ENCODE measurements at places on chromosomes 3 and 15.

GRCh38 chr15:36062357-36062756, 516.4 kb upstream of the DPH6 start:
- no peak for DNase-seq

DNA sequence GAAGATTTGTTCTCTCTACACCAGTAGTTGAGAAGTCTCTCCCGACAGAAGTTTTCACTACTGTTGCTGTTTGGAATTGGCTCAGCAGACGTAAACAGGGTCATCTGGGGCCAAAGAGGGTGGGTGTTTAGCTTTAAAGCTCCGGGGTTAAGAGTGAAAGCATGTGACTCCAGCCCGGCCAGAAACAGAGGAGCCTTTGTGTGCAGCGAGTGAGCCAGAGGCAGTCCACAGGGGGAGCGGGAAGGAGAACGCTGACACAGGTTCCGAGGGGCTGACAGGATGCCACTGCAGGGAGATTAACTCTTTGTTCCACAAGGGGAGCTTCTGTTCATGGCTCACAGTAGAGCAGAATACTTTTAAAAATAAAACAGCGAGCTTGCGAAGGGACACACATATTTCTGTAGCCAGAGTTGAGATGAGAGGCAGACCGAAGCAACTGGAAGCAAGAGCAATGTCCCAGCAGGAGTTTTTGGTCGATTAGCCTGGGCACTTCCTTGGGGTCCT, 26.9 kb downstream of the BMF start:
- peak; percentile 50 for DNase-seq

DNA sequence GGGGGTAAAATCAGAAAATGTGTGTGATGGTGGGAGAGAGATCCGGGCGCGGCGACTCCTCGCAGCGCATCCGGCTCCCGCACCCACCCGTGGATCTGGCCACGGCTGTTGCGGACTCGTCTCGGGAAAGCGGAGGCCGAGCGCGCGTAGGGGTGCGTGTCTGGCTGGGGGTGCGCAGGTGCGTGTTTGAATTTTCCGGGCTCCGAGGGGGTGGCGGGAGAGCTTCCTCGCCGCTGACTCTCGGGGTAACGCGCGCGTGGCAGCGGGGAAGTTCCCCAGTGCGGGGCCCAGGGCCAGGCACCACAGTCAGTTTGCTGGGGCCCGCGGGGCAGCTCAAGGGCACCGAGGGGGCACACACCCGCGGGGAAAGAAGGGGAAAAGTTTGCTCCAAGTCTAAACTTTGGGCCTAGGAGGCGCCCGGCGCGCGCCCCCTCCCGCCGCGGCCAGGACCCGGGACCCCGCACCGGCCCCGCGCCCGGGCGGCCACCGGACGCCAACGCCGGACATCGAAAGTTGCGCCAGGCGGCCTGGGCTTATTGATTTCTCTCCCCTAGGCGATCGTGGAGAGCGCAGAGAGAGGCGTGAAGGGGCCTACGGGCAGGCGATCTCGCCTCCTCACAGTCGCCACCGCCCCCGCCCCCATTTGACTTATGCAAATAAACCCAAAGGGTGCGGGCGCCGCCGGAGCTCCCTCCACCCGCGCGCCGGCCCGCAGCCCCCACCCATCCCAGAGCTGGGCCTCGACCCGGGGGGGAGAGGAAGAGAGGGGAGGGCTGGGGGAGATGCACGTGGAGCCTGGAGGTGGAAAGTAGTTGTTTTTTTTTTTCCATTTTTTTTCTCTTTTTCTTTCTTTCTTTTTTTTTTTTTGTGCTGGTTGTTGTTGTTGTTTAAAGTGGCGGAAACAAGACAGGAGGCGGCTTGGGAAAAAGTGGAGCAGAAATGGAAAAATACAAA, 639 bp downstream of the FOXP1 start:
- peak; percentile 81 for DNase-seq

- no peak for DNase-seq
Measured at GRCh38 chr3:12278566-12278965, 10.3 kb upstream of the PPARG start.

DNA sequence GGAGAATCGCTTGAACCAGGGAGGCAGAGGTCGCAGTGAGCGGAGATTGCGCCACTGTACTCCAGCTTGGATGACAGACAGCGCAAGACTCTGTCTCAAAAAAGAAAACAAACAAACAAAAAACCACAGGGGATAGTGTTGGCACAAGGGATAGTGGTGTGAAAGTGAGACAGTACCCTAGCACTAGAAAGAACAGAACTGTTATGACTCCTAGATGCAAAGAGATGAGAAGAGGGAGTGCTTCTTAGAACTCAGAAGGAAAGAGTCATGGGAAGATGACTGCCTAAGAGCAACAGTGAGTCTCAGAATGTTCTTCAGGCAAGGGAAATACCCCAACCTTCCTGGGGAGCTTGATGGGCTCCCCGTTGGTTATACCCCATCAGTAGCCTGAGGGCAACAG, 17.8 kb upstream of the ZNF770 start:
- DNase-seq: no peak

DNA sequence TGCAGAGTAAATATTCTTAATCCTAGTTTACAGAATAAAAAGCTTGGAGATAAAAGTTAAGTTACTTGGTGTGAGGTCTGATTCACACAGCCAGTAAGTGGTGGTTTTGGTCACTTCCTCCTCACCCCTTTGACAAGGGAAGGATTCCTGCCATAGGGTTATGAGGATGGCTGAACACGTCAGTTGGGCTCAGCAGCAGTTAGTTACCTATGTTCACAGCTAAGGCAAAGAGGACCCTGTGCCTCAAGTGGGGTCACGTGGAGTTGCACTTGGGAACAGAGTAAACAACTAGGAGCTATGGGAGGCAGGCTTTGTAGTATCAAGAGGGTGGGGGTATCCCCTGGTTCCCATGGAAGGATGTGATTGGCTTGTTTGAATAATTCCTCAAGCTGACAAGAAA, 232.2 kb downstream of the UBE2E2 start:
- peak; percentile 5 for DNase-seq

DNA sequence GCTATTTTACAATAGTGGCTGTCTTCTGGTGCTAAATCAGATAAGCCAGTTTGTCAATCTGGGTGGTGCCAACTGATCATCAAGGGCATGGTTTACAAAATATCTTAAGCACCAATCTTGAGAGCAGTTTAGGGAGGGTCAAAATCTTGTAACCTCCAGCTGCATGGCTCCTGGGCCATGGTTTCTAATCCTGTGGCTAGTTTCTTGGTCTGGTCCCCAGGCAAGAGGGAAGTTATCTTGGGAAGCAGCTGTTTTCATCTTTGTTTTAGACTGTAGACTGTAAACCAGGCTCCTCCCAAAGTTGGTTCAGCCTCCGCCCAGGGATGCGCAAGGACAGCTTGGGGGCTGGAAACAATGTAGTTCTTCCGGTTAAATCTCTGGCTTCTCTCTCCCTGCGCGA, 166.8 kb downstream of the IL1RAP start:
- DNase-seq: no peak

DNA sequence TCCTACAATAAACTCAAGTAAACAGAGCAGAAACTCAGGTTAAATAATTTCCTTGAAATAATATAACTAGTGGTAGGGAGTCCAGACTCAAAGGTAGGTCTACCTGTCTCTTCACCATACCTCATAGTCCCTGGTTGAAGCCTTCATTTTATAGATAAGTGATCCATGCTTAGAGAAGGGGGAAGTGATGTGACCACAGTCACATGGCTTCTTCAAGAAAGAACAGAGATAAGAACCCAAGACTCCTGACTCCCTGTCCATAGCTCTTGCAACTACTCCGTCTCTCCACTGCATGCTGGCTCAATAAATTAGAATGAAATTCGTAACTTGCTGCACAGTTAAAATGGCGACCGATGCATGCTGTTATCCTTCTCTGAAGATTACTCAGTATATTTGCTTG, 11.0 kb upstream of the C15orf61 start:
- no peak for DNase-seq

DNA sequence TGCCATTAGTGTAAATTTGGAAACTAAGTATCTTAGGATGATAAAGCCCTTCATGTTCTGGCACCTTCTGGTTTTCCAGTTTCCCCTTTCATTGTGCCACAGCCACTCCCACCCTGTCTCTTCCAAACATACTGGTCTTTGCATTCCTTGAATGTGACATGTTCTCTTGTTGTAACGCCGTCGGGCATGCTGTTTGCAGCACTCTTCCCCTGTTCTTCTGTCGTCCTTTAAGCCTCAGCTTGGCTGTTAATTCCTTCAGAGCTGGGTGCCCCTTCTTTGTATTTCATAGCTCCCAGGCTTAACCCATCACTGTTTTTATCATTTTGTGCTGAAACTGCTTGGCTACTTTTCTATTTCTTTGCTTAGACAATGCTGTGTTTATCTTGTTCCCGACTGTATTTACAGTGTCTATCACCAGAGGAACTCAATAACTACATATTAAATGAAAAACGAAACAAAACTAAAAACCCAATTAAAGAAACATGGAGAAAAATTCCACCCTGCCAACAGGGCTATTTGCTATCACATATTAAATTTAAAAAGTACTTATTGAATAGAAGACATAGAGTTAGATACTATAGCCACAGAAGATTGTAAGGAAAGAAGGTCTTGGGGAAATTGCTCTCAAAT, 95.4 kb upstream of the KCNAB1 start:
- DNase-seq: peak; percentile 39

DNA sequence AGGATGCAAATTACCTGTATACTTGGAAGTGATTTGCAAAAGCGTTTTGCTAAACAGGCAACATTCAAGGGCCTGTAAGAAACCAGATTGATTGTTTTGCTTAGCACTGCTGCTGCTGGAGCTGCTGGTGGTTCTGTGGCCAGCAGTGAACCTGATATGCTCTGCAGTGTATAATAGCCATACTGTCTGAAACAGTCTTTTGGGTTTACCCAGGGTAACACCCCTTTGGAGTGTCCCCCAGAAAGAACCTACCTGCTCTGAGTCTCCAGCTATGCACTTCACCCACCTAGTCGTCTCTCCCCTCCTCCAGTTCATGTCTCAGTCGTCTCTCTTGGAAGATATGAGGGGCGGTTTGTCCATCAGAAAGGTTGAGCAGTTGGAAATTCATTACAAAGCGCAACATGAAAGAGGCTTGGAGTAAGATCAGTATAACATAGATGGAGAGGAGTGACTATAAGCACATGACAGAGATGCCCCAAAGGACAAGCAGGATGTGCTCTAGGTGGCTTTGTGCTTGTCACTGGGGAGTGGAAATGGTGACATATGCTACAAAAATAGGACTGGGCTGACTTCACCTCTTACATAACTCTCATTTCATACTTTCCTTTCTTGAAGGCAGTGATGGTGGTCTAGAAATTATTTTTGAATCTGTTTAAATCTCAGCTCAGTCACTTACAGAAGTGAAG, 3.8 kb downstream of the MKRN2 start:
- DNase-seq: no peak

DNA sequence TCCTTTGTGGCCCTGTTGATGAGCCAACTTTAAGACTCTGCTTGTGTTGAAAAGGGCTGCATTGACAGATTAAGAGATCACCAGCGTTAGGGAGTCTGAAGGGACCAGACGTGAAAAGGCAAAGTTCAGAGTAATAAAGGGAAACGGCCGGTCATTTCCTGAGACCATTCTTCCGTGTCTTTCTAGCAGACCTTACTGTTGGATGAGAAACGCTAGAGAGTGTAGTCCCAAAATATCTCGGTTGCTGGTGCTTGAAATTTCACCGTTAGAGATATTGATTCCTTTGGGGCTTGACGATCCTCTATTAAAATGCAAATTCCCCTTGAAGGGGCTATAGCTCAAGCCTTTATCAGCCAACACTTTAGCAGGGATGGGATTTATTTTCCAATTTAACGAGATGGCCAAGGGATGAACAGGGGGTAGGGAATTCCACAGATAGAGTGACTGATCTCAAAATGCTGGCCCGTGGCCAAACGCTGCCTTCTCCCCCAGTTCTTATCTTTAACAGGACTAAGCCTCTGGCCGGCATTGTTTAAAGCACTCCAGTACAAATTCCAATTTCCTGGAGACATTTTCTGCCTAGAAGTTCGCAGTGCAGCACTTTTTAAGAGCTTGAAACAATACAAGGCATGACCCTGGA, 250.4 kb downstream of the TJP1 start:
- DNase-seq: no peak

- no peak for DNase-seq
Measured at GRCh38 chr15:52146776-52147175, 34.2 kb upstream of the BCL2L10 start.

GRCh38 chr15:47796830-47797229, 79.5 kb downstream of the SEMA6D start:
- DNase-seq: no peak

All from fibroblast of skin of back (primary cell).